Left ventricle myocardium inferior (tissue), 1 donor: ENCODE measurements at places on chromosomes 6 and 20. TPM values are rescaled to one million over a fixed set of nuclear protein-coding genes. Genes with fewer than 3 reads are reported as not detected.
A peak's percentile ranks its signal among the peaks of the same experiment; 100 is the strongest.

- no peaks in the 10 kb centered on the region for H3K36me3 ChIP-seq
- DNase-seq, result no peak
- no peaks in the 10 kb centered on the region for H3K4me1 ChIP-seq
- H3K27ac ChIP-seq, result no peak overlapping the region
- no peak overlapping the region for H3K4me3 ChIP-seq
Observed at GRCh38 chr6:76465410-76465809, 392.9 kb upstream of the IMPG1 start.

DNA sequence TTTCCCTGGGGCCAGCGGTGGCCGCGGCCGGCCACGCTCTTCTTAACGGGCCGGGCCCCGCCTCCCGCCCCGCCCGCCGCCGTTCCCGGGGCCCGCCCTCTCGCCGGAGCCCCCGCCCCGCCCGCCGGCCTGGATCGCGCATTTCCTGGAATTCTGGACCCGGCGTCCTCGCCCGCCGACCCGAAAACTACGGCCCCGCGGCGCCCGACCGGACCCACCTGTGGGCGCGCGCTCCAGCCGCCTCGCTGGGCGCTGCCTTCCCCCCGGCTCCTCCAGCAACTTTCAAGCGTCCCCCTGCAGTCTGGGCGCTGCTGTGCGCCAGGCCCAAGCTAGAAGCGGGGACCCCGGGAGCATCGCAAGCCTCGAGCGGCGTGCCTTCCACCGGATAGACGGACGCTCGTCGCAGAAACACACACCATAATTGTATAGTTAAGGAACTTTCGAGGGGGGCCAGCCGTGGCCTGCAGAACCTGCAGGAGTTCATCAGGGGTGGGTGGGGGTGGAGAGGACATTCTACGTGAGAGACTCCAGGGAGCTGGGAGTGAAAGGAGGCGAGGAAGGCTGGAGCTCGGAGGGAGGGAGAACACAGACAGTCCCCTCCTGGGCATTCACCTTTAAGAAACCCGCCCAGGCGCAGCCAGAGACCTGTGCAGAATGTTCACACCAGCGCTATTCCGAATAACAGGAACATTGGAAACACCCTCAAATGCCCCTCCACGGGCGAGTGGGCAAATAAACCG, at the start of gene ADA:
Gene ADA, minus strand, starts transcription at position 16 of the 740 bp plus-strand sequence. CDS start 92 bp downstream, outside the sequence.
- H3K4me1 ChIP-seq, result peaks cover 57% of the 10 kb centered on the region
- H3K27me3 ChIP-seq, result no peaks in the 10 kb centered on the region
- H3K36me3 ChIP-seq, result no peaks in the 10 kb centered on the region
- H3K27ac ChIP-seq, result peak within 1 kb of the TSS; percentile 95

DNA sequence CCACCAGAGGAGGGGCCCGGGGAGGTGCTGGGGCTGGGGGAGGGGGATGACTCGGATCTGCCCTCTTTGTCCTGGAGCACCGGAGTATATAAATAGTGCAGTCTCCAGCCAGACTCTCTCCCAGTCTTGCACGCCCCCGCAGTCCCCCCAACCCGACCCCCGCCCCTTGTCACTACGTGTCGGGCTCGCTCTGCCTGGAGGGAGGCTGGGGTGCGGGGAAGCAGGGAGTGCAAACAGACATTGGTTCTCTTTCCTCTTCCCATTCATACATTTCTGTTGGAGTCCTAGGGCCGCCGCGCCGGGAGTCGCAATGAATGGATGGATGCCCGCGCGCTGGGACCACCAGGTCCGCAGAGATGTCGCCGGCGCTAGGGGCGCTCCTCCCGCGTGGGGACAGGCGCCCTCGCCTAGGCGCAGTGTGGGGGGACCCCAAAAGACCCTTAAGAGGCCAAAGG, 179.3 kb downstream of the TBXT start:
- peak overlapping the region; percentile 71 for H3K4me3 ChIP-seq
- H3K4me1 ChIP-seq, result peaks cover 29% of the 10 kb centered on the region
- peaks cover 81% of the 10 kb centered on the region for H3K27me3 ChIP-seq

- peaks cover 58% of the 10 kb centered on the region for H3K27me3 ChIP-seq
- H3K27ac ChIP-seq, result no peak overlapping the region
- no peaks in the 10 kb centered on the region for H3K36me3 ChIP-seq
- no peaks in the 10 kb centered on the region for H3K4me1 ChIP-seq
Observed at GRCh38 chr20:61459266-61459665, 207.2 kb downstream of the CDH4 start.

- no peaks in the 10 kb centered on the region for H3K27me3 ChIP-seq
- H3K4me3 ChIP-seq, result peak overlapping the region; percentile 52
- H3K36me3 ChIP-seq, result no peaks in the 10 kb centered on the region
- H3K4me1 ChIP-seq, result peaks cover 79% of the 10 kb centered on the region
- DNase-seq, result peak; percentile 46
Observed at GRCh38 chr6:150177259-150177951, 34.6 kb downstream of the PPP1R14C start.

GRCh38 chr6:35076997-35077712, 64.0 kb downstream of the TCP11 start:
- no peak for DNase-seq
- H3K27ac ChIP-seq, result no peak overlapping the region
- no peak overlapping the region for H3K4me3 ChIP-seq
- H3K36me3 ChIP-seq, result peaks cover 91% of the 10 kb centered on the region

- H3K4me3 ChIP-seq, result no peak overlapping the region
- no peaks in the 10 kb centered on the region for H3K4me1 ChIP-seq
- H3K36me3 ChIP-seq, result peaks cover 63% of the 10 kb centered on the region
- H3K27ac ChIP-seq, result no peak overlapping the region
- H3K27me3 ChIP-seq, result no peaks in the 10 kb centered on the region
Observed at GRCh38 chr20:35939264-35939663, 15.0 kb downstream of the SCAND1 start.

DNA sequence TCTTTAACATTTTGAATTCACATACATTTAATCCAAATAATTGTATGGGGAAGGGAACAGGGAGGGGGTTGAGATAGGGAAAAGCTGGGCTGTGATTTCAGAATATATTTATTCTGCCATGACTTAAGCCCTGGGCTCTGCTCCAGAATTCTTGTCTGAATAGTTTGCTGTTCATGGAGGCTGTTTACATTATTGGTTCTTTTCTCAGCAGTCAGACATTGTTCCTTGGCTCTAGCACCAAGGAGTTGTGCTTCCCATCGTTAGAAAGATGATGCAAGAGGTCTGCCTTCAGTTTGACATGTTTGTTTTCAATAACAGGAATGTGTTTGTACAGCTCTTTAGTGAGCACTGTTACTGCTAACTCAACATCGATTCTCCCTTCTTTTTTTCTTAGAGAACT, 198.8 kb upstream of the CDYL start:
- DNase-seq, result no peak
- no peaks in the 10 kb centered on the region for H3K36me3 ChIP-seq
- H3K27me3 ChIP-seq, result no peaks in the 10 kb centered on the region
- H3K27ac ChIP-seq, result no peak overlapping the region
- no peak overlapping the region for H3K4me3 ChIP-seq

DNA sequence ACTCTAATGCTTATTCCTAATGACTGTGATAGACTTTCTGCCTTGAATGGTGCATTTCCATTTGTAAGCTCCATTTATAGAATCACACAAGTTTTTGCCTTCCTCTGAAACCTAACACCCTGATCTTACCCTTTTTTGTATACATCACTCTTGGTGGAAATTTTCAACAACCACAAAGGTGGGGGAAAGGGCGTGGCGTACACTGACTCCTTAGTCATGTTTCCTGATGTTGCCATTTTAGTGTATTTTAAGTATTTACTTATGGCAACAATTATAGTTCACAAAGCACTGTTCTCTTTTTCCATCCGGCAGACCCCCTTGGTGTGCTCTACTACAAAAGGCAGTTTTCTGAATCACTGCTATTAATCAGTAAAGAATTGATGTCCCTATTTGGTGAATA, 92.0 kb downstream of the ATXN1 start:
- peaks cover 59% of the 10 kb centered on the region for H3K4me1 ChIP-seq
- no peak overlapping the region for H3K27ac ChIP-seq
- no peak for DNase-seq
- no peaks in the 10 kb centered on the region for H3K27me3 ChIP-seq
- no peaks in the 10 kb centered on the region for H3K36me3 ChIP-seq

GRCh38 chr20:53608071-53608455, 14.4 kb upstream of the ZNF217 start:
- no peaks in the 10 kb centered on the region for H3K36me3 ChIP-seq
- H3K27me3 ChIP-seq, result no peaks in the 10 kb centered on the region
- DNase-seq, result no peak
- H3K4me1 ChIP-seq, result peaks cover 11% of the 10 kb centered on the region
- H3K27ac ChIP-seq, result no peak overlapping the region

DNA sequence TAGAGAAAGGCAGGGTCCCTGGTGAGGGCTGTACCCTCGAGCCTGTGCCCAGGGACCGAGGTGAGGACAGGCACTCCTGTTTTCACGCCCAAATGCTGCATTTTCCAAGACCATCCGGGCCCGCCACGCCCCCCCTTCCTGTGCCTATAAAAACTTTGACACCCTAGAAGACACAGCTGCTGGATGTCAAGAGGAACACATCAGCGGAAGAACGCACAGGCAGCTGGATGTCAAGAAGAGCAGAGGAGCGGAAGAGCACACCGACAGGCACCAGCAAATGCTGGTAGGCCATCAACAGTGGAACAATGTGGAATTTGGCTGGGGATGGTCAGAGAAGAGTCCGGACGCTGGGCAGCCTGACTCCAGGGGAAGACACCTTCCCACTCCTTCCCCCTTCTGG, 56.1 kb downstream of the TXLNB start:
- H3K4me1 ChIP-seq, result peaks cover 7% of the 10 kb centered on the region
- peaks cover 7% of the 10 kb centered on the region for H3K36me3 ChIP-seq

DNA sequence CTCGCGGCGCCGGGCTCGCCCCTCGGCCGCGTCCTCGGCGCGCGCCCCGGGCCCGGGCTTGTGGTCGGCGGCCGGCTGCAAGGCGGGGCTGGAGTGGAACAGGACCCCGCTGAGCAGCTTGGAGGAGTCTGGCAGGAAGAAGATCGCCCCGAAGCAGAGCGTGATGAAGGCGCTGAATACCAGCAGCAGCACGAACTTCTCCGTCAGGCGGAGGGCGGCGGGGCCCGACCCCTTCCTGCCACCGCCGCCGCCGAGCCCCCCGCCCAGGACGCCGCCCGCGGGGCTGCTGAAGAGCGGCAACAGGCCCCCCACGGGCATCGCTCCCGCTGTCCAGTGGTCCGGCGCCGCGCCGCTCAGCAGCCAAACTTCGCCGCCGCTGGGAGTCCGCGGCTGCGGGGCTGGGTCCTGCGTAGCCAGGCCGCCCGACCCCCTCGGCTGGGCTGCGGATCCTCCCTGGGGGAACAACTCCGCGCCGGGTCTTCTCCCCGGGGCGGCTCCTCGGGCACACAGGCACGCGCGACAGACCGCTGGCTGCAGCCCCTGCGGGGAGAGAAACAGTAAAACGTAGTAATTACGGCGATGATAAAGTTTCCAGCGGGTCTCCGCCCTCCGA, 707 bp downstream of the MAN1A1 start:
- no peaks in the 10 kb centered on the region for H3K27me3 ChIP-seq
- no peaks in the 10 kb centered on the region for H3K36me3 ChIP-seq
- peak overlapping the region; percentile 96 for H3K27ac ChIP-seq
- H3K4me3 ChIP-seq, result peak overlapping the region; percentile 94
- DNase-seq, result peak; percentile 24

DNA sequence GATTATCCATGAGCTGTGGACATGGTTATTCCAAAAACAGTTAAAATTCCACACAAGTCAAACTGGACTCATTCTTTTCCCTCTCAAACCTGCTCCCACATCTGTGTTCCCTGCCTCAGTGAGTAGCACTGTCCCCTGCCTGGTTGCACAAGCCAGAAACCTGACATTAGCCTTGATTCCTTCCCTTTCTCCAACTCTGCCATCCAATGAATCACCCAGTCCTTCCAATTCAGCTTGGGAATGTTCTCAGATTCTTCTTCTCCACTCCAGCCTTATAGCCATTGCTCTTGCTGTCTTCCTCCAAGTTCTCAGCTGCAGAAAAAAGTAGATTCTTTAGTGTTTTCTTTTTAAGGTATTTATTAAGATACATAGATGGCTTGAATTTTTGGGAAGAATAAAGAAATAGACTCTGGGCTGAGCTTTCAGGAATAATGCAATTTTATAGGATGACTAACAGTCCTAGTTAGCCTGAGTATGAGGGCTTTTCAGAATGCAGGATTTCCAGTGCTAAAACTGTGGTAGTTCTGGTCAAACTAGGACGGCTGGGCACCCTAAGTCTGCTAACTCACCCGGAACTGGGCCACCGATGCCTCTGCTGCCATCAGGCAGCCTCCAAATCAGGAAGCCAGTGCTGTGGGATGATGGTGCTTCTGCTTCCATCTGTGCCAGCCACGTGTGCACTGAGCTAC, 18.2 kb upstream of the SASH1 start:
- H3K27me3 ChIP-seq, result no peaks in the 10 kb centered on the region
- H3K27ac ChIP-seq, result no peak overlapping the region
- H3K4me1 ChIP-seq, result peaks cover 9% of the 10 kb centered on the region

GRCh38 chr6:130167655-130168054, 55.1 kb downstream of the SAMD3 start:
- no peaks in the 10 kb centered on the region for H3K36me3 ChIP-seq
- no peak overlapping the region for H3K4me3 ChIP-seq

DNA sequence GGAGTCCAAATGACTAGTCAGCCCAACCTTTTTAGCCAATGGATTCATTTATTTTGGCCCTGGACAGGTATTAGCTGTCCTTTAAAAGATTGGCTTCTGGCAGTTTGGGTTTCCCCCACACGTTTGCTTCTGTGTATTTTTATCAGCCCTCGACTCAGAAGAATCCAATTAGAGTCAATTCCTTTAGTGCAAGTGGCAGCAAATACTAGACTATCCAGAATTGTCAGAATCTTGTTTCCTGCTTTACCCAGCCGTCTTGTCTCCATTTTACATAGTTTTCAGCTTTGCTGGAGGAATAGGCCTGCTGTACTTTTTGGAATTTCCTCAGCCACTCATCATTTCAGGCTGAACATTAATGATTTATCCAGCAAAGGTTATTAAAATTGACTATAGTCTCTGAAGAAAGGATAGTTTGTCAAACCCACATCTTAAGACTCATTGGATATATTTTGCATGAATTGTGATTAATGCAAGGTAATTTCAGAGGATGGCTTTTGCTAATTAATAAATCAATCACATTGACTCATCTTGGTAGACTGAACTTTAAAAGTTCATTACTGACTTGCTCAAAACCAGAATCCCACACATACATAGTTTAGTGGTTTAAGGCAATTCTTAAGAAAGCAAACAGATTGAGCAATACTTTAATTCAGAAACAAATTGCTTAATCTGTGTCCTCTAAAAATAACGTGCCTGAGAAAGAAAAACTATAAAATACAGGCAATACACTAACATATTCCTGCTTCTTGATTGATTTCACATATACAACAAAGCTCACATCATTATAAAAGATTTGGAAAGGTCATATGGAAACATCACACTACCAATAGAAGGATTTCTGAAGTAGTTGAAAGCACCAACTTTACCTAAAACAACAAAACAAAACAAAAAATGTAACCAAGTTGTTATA, 62.9 kb upstream of the ZNF217 start:
- H3K4me3 ChIP-seq, result no peak overlapping the region
- H3K36me3 ChIP-seq, result no peaks in the 10 kb centered on the region
- peak overlapping the region; percentile 64 for H3K27ac ChIP-seq
- H3K27me3 ChIP-seq, result no peaks in the 10 kb centered on the region
- DNase-seq, result no peak

The ULBP2 gene
- total RNA-seq, result 0.93 TPM

The FAM50B gene
- 23.2 TPM for total RNA-seq

The CITED2 gene
- 105 TPM for total RNA-seq

The GNAS-AS1 gene
- 0.25 TPM for total RNA-seq

The VEGFA gene
- total RNA-seq, result 359 TPM

The CLIC5 gene
- total RNA-seq, result 285 TPM

The IP6K3 gene
- 42.0 TPM for total RNA-seq

The NAPB gene
- total RNA-seq, result 5.2 TPM

The RAET1L gene
- total RNA-seq, result not detected
